Right ventricle myocardium inferior (tissue), 1 donor: ENCODE measurements at places on chromosomes 1 and 21. TPM values are rescaled to one million over a fixed set of nuclear protein-coding genes. Genes with fewer than 3 reads are reported as not detected.

ANGPTL7 gene
- 0.51 TPM for total RNA-seq

KRTAP19-3 gene
- not detected for total RNA-seq

OR2T35 gene
- not detected for total RNA-seq

IFNLR1 gene
- total RNA-seq: 2.8 TPM

HTR6 gene
- total RNA-seq: not detected

AIM2 gene
- total RNA-seq: 0.51 TPM

PEF1 gene
- total RNA-seq: 34.9 TPM

MINDY1 gene
- 38.5 TPM for total RNA-seq

VAV3 gene
- 1.7 TPM for total RNA-seq

SERPINC1 gene
- 0.46 TPM for total RNA-seq

SMIM1 gene
- total RNA-seq: 13.0 TPM

C1QC gene
- 140 TPM for total RNA-seq

CASQ2 gene
- total RNA-seq: 912 TPM
